ENCODE measurements at places on chromosomes 1 and 21. TPM values are rescaled to one million over a fixed set of nuclear protein-coding genes. Genes with fewer than 3 reads are reported as not detected.
A peak's percentile ranks its signal among the peaks of the same experiment; 100 is the strongest.

DNA sequence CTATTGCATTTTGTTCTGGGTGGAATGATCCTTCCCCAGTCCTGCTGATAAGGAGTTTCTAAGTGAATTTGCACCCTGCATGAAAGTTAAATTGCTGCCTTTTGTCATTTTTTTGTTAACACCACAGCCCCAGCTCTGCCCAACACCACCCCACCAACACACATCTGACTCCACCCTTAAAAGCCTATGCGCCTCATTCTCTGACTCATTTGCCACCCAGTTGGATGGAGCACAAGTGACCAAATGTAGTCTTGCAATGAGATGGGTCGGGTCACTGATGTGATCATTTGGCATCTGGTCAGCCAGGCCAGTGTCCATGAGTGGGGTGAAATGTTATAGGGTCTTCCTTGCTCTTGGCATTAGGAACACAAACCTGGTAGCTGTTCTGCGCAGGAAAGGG, 256.8 kb downstream of the KAZN start:
- H3K4me3 ChIP-seq, result no peak overlapping the region
- H3K27me3 ChIP-seq, result no peaks in the 10 kb centered on the region
- DNase-seq, result no peak
- H3K4me1 ChIP-seq, result peaks cover 7% of the 10 kb centered on the region
- H3K27ac ChIP-seq, result no peak overlapping the region

- peaks cover 33% of the 10 kb centered on the region for H3K36me3 ChIP-seq
- H3K4me1 ChIP-seq, result no peaks in the 10 kb centered on the region
- no peak overlapping the region for H3K4me3 ChIP-seq
- no peak overlapping the region for H3K27ac ChIP-seq
- H3K27me3 ChIP-seq, result no peaks in the 10 kb centered on the region
These were observed 34.0 kb upstream of the SLC45A3 start for GRCh38 chr1:205714190-205714905.

DNA sequence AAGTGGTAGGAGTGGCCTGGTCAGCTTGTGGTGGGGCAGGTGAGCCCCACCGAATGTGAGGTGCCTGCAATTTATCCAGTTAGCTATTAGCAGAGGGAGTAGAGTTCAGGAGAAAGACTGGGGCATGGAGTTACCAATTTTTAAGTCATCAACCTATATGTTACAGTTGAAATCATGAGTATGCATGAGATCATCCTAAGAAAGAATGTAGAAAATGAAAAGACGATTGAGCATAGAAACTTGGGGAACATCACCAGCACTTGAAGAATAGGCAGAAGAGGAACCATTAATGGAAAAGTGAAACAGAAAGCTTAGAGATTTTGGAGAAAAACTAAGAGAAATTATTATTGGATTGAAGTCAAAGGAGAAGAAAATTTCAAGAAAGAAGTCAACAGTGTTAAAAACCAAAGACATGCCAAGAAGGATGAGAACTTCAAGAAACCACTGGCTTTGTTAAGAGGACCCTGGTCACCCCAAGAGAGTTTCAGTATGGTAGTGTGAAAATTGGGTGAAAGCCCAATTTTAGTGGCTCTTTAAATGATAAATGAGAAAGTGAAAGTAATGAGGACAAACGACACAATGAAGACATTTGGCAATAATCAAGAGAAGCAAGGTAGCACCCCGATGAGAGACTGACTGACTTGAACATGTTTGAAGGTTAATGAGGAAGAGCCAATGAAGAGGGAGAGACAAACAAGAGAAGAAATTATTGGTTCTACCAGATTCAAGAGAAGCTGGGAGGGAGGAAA, 36.7 kb downstream of the DNASE2B start:
- no peak overlapping the region for H3K27ac ChIP-seq
- no peak for DNase-seq

- no peaks in the 10 kb centered on the region for H3K27me3 ChIP-seq
- H3K27ac ChIP-seq, result no peak overlapping the region
- no peak overlapping the region for H3K4me3 ChIP-seq
- H3K36me3 ChIP-seq, result no peaks in the 10 kb centered on the region
These were observed 3.3 kb upstream of the C1orf174 start for GRCh38 chr1:3903141-3904005.

The GPR157 gene
- total RNA-seq, result 10.4 TPM

GRCh38 chr1:111848852-111849545, 93.3 kb downstream of the DDX20 start:
- H3K4me3 ChIP-seq, result no peak overlapping the region
- no peaks in the 10 kb centered on the region for H3K4me1 ChIP-seq
- H3K36me3 ChIP-seq, result no peaks in the 10 kb centered on the region
- no peak for DNase-seq
- no peaks in the 10 kb centered on the region for H3K27me3 ChIP-seq
- no peak overlapping the region for H3K27ac ChIP-seq

GRCh38 chr1:153277852-153278251, 18.4 kb downstream of the LORICRIN start:
- no peak for DNase-seq
- no peaks in the 10 kb centered on the region for H3K36me3 ChIP-seq
- no peaks in the 10 kb centered on the region for H3K27me3 ChIP-seq
- H3K4me3 ChIP-seq, result no peak overlapping the region
- H3K27ac ChIP-seq, result no peak overlapping the region
- H3K4me1 ChIP-seq, result no peaks in the 10 kb centered on the region

The ACTN2 gene
- total RNA-seq, result not detected

GRCh38 chr1:15577691-15578090, 7.2 kb downstream of the AGMAT start:
- H3K27me3 ChIP-seq, result no peaks in the 10 kb centered on the region
- no peaks in the 10 kb centered on the region for H3K36me3 ChIP-seq
- H3K27ac ChIP-seq, result no peak overlapping the region
- no peak for DNase-seq
- peaks cover 21% of the 10 kb centered on the region for H3K4me1 ChIP-seq
- no peak overlapping the region for H3K4me3 ChIP-seq

GRCh38 chr1:43526002-43526401, 4.7 kb upstream of the PTPRF start:
- H3K36me3 ChIP-seq, result no peaks in the 10 kb centered on the region
- no peak overlapping the region for H3K27ac ChIP-seq
- DNase-seq, result no peak
- H3K27me3 ChIP-seq, result no peaks in the 10 kb centered on the region
- H3K4me3 ChIP-seq, result no peak overlapping the region
- peaks cover 7% of the 10 kb centered on the region for H3K4me1 ChIP-seq

The CD52 gene
- total RNA-seq, result not detected

DNA sequence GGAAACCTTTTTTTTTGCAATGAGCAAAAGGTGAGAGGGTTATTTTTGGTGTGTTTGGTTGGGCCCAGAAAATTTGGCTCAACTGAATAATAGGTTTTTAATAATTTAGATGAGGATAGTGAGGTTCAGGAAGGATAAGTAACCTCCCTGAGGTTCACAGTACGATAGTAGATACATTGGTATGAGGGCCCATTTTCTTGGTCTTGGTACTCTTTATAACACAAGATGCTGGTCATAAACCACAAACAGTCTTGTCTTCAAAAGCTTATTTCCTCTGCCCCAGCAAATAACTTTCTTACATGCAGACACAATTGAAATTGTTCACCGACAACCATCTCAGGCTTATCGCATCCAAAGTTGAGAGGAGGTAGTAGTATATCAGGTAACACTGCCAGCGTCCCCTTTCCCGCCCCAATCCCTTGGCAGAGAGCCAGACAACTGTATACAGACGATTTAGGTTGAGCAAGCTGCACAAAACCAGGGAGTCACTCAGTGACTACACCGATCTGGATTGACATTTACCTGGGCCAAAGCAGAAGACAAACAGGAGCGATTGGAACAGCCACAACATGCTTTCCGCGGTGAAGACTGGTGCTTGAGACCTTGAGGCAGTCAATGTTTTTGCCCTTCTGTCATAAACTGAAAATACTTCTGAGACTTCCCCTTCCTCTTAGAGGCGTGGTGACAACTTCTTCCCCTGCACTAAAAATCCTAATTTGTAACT, at the start of gene SLAMF6:
Gene SLAMF6 (minus strand): TSS at position 634 of the 724 bp plus-strand sequence. CDS start 63 bp downstream, at position 571.
- H3K4me1 ChIP-seq, result no peaks in the 10 kb centered on the region
- no peak for DNase-seq
- no peaks in the 10 kb centered on the region for H3K27me3 ChIP-seq
- no peak within 1 kb of the TSS for H3K4me3 ChIP-seq
- no peaks in the 10 kb centered on the region for H3K36me3 ChIP-seq

DNA sequence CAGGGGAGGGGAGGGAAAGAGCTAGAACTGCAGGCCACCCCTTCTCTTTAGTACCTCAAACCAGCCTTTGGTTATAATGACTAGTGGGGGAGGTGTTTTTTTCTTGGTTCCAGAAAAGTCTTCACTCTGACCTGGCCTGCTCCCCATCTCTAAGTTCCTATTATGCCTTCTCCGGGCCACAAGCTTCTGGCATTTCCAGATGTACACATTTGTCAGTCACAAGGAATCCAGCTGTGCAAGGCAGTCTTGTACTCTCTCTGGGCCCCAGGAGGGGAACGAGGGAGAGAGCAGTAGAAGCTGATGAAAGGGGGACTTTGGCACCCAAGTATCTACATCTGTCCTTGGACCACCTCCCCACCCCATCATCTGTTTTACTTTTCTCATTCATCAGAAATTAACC, 2.7 kb upstream of the FALEC start:
- no peak for DNase-seq
- no peak overlapping the region for H3K4me3 ChIP-seq
- H3K4me1 ChIP-seq, result peaks cover 4% of the 10 kb centered on the region
- H3K36me3 ChIP-seq, result no peaks in the 10 kb centered on the region

- no peaks in the 10 kb centered on the region for H3K27me3 ChIP-seq
- no peaks in the 10 kb centered on the region for H3K36me3 ChIP-seq
- peak overlapping the region; percentile 71 for H3K27ac ChIP-seq
- no peak overlapping the region for H3K4me3 ChIP-seq
- peak; percentile 73 for DNase-seq
These were observed 120.9 kb downstream of the SYT2 start for GRCh38 chr1:202589190-202589930.

DNA sequence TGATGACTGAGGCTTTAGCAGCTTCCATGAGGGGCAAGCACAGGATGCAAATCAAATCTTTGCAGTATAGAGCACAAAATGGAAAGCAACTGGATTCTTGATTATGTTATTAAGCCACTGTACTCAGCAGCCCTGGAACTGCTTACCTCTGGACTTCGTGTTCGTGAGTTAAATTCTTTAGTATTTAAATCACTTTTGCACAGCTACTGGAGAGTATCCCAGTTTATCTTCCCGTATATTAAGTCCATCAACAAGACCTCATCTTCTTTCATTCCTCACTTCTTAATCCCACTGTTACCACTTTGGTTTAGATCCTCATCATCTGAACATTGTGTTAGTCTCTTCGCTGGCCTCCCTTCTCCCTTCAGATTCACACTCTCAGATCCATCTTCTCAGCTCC, 108.9 kb downstream of the GREM2 start:
- no peaks in the 10 kb centered on the region for H3K4me1 ChIP-seq
- no peak overlapping the region for H3K4me3 ChIP-seq
- no peak overlapping the region for H3K27ac ChIP-seq
- DNase-seq, result no peak
- no peaks in the 10 kb centered on the region for H3K27me3 ChIP-seq
- no peaks in the 10 kb centered on the region for H3K36me3 ChIP-seq

DNA sequence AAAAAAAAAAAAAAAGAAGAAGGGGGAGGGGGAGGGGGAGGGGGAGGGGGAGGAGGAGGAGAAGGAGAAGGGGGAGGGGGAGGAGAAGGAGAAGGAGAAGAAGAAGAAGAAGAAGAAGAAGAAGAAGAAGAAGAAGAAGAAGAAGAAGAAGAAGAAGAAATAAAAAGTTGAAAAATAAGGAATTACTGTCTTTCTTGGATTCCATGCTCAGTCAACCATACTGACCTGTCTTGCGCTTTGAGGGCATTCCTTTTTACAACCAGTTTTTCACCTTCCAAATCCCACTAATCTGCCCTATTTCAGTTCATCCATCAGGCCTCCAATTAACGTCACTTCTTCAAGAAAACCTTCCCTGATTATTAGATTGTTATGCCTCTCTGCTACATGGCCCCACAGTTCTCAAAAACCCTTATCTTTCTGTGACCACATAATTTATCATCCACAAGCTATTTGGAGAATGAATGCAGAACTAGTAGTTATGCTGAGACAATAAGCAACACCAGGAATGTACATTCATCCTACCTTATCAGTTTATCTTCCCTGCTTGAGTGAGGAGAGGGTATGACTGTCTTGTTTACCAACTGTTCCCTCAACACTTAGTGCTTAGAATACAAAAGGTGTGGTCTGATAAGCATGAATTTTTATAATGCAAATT, 57.5 kb upstream of the GUCA2A start:
- H3K4me3 ChIP-seq, result no peak overlapping the region
- DNase-seq, result no peak
- no peaks in the 10 kb centered on the region for H3K27me3 ChIP-seq
- H3K4me1 ChIP-seq, result peaks cover 6% of the 10 kb centered on the region

GRCh38 chr1:221743416-221744208, 1.7 kb upstream of the DUSP10 start:
- H3K4me3 ChIP-seq, result peak overlapping the region; percentile 37
- peaks cover 14% of the 10 kb centered on the region for H3K4me1 ChIP-seq
- peak overlapping the region; percentile 99 for H3K27ac ChIP-seq
- H3K27me3 ChIP-seq, result no peaks in the 10 kb centered on the region

DNA sequence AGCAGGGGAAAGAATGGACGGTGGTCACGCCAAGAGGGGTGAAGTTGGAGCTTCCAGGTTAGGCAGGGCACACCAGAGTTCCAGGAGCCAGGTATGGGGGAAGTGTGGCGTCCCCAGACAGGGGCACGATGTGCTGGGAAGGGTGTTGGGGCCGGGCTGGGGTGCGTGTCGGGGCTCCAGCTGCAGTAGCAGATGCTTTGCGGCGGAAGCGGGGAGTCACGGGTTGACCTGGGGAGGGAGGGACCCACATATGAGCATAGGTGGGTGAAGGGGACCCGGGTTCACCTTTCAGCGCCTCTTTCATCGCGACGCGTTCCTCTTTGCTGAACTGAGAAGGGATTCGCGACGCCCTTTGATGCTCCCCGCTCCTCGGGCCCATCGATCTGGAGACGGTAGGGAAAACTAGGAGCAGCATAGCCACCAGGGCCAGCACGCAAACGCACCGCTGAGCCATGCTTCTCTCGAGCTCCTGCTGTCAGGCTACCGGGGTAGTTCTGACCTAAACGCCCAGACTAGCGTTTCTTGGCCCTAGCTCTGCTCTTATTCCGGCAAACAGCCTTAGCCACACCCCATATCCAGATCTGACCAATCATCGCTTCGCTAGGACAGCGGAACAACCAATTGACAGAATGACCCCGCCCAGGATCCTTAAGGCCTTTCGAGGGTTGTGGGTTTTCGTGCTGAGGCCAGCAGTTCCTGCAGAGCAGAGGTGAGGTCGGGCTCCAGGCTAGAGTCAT, at the start of gene PM20D1:
Gene PM20D1 (minus strand): TSS at position 514 of the 737 bp plus-strand sequence. CDS start 60 bp downstream, at position 454.
- H3K36me3 ChIP-seq, result no peaks in the 10 kb centered on the region
- H3K27ac ChIP-seq, result no peak within 1 kb of the TSS
- H3K4me3 ChIP-seq, result no peak within 1 kb of the TSS

GRCh38 chr1:119883826-119884225, 12.5 kb downstream of the ADAM30 start:
- H3K4me3 ChIP-seq, result no peak overlapping the region
- no peaks in the 10 kb centered on the region for H3K36me3 ChIP-seq

- H3K27me3 ChIP-seq, result no peaks in the 10 kb centered on the region
- H3K36me3 ChIP-seq, result no peaks in the 10 kb centered on the region
- H3K4me3 ChIP-seq, result no peak overlapping the region
- no peak for DNase-seq
- H3K27ac ChIP-seq, result no peak overlapping the region
These were observed 125.3 kb downstream of the TRABD2B start for GRCh38 chr1:47871799-47872353.

- no peaks in the 10 kb centered on the region for H3K27me3 ChIP-seq
- DNase-seq, result no peak
- no peak overlapping the region for H3K4me3 ChIP-seq
- H3K36me3 ChIP-seq, result no peaks in the 10 kb centered on the region
- H3K27ac ChIP-seq, result no peak overlapping the region
- peaks cover 7% of the 10 kb centered on the region for H3K4me1 ChIP-seq
These were observed 40.5 kb upstream of the MUTYH start for GRCh38 chr1:45380730-45381129.

- no peak overlapping the region for H3K27ac ChIP-seq
- no peak overlapping the region for H3K4me3 ChIP-seq
- H3K4me1 ChIP-seq, result peaks cover 10% of the 10 kb centered on the region
- no peaks in the 10 kb centered on the region for H3K27me3 ChIP-seq
These were observed 291.3 kb downstream of the RRAGC start for GRCh38 chr1:38568061-38568857.

All from thyroid gland (tissue), 4 donors.